ENCODE measurements at places on chromosomes 4 and X. TPM values are rescaled to one million over a fixed set of nuclear protein-coding genes. Genes with fewer than 3 reads are reported as not detected.

Gene BEND4
- 5.7 TPM for total RNA-seq

Gene PABPC1L2A
- 1.6 TPM for total RNA-seq

Gene KIF4A
- total RNA-seq: 2.9 TPM

Gene GLOD5
- not detected for total RNA-seq

Gene FAM236A
- total RNA-seq: not detected

Gene UGT8
- total RNA-seq: 4.5 TPM

DNA sequence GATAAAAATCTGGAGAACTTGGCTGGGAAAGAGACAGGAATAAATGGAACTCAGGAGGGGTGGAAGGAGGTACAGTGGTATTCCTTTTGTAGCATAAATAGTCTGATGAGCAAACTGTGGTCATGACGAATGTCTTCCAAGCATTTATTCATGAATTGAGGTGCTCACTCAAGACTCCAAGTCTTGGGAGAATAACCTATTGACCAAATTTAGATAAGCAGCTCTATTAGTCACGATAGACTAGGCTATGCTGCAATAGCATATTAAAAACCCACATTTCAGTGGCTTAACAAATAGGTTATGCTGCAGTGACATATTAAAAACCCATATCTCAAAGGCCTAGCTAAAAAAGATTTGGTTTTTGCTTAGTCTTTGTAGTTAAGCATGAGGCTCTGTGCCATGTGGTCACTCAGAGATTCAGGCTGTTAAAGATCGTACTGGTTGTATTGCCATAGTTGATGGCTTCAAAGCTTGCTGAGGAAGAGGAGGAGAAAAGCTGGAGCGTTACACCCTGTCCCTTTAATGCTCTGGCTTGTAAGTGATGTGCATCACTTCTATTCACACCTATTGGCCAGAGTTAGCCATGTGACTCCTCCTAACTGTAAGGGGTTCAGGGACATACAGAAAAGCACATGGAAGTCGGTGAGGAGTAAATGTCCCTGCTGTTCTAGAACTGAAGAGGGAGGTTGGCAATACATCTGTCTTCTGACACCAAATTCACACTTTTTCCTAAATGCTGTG, 24.5 kb upstream of the CCDC149 start:
- DNase-seq: no peak

GRCh38 chrX:18887177-18887824, 96.6 kb downstream of the PHKA2 start:
- no peak for DNase-seq

GRCh38 chr4:120517966-120518365, 404.6 kb downstream of the PRDM5 start:
- no peak for DNase-seq

DNA sequence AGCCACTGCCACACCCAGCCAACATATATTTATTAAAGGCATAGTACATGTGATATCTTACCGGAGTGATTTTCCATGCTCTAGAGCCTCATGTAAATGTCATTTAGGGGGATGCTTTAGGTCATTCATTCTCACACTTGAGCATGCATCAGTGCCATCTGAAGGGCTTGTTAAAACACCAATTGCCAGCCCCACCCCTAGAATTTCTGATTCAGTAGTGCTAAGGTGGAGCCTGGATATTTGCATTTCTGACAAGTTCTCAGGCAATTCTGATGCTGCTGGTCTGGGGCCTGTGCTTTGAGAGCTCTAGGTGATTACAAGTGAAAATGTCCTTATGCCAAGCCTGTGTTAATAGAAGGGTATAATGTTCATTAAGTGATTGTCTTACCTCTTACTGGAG, 107.7 kb downstream of the PHEX start:
- DNase-seq: no peak

DNA sequence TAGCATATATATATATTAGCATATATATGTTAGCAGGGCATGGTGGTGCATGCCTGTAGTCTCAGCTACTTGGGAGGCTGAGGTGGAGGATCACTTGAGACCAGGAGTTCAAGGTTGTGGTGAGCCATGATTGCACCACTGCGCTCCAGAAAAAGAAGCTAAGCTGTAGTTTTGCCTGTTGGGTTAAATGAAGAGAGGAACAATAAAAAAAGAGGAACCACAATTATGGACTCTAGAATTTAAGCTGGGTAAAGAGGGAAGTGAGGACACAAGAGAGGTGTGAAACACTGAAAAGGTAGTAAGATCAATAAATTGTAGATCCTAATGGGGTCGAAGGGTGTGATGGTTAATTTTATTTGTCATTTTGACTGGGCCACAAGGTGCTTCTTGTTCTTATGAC, 40.5 kb upstream of the HSD17B10 start:
- DNase-seq: no peak

DNA sequence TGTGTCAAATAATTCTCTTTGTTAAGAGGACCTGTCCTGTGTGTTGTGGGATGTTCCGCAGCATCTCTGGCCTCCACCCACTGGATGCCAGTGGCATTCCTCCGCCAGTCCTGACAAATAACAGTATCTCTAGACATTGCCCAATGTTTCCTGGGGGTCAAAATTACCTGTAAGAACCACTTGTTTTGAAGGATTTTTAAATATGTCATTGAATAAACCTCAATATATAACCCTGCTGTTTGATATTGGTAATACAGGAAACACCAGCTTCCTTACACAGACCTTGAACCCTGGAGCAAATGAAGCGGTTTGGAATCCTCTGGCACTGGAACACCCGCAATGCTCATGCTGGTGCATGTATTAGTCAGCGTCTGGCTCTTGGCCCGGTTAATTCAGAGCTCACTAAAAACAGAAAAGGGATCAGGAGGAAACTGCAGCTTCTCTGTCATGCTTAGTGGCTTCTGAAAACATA, 101.3 kb downstream of the TBL1X start:
- no peak for DNase-seq

DNA sequence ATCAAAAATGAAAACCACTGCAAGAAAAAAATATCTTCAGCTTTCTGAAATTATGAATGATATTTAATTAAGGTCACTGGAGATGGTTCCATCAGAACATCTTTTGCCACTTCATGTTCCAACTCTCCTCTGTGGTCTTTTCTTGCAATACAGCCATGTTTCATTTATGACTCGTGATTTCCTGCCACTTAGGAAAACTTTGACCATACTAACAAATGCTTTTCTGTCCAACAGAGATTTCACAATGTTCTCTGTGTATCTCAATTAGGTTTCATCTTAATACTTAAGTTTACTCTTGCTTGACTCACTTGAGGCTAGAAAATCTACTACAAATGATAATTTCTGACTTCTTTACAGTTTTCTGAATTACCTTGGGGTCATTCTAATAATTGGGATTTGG, 330.9 kb downstream of the CXXC4 start:
- DNase-seq: no peak

DNA sequence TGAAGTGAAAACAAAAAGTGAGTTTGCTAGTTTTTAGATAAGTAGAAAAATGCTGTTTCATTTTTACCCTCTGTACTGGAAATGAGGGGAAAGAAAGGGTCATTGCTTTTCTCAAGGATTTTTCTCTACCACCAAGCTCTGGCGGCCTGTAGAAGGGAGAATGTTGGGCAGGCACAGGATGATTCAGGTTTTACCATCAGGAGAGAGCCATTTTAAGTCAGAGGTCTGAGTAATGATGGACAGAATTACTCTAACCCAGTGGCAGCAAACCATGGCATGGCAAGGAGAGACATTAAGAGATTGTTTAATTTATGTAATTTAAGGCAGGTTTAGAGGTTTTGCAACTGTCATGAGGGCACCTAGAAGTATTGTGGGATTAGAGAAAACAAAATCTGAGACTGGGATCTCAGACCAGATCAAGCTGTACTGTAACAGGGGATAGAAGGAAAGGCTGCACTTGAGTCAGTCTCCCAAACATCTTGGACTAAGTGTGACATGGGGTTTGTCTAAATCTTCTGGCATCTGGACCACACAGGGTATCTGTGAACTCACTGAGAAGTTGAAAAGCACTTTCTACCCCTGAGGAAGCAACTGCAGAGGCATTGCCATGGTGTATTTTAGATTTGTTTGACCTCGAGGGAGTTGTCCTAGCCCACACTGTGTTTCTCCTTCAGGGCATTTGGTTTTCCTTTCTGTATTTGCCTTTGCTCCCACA, 81.6 kb downstream of the BANK1 start:
- DNase-seq: no peak

DNA sequence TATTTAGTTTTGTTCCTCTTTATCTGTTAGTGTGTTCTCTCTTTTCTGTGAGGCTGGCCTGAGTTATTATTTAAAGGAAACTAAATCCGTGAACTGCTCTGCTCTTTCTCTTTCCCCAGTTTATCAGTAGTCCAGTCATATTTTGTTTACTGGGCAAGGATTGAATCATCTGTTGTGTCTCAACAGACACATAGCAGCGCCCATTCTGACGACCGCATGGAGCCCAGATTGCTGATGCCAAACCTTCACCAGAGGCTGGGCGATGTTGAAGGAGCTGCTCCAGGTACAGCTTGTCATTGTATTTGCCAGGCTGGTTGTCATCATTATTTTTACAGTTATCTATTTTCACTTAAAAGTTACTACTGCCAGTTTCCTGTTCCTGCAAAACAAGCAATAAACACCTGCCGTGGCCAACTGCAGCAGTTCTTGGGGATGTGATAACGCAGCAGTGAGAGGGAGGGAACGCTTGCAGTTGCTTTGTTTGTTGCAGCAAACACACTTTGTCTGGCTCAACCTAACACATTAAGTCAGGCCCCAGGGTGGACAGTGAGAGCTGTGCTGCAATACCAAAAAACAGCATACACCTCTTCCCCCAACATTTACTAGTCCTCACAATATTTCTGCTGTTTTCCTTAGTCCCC, 10.1 kb downstream of the REELD1 start:
- no peak for DNase-seq

DNA sequence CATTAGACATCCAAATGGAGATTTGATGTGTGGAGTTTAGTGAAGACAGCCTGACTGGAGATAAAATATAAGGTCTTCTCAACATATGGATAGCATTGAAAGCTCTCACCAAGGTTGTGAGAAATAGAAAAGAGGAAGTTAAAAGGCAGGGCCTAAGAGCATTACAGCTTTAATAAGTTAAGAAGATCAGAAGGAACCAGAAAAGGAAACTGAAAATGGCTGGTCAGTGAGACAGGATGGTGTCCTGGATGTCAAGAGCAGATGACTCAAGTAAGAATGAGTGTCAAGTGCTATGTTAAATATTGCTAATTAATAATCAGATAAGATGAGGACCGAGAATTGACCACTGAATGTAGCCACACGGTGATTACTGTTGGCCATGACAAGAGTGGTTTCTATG, 642.9 kb downstream of the STPG2 start:
- DNase-seq: no peak

DNA sequence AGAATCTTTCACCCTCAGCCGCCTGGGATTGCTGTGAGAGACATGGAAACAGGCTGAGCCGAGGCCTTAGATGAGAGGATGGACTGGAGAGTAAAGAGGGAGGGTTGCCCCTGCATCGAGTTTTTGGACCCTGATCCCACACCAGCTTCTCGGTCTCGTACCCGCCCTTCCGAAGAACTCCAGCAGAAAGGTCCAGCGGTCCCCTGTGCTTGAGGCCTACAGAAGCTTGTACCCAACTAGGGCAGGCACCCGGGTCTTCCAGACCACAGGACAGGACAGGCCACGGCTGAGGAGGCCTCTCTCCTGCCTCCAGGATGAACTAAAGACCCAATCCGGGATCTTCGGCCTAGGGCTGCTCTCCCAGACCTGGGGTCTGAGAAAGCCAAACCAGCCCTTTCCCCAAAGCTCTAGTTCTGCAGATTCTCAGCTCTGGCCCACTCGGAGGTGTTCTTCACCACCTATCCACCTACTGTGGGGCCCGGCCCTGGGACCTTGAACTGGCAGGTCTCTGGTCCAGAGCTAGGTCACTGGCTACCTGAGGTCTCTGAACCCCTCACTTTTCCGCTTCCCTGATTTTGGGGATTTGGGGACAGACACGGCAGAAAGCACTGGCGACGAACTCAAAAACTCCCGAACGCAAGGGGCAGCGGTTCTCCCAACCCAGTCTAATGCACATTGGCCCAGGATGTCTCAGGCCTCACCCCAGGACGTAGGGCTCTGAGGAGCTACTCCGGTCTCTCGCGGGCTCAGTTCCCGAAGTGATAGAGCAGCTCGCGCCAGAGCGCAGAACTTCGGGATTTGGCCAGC, 1.1 kb downstream of the NKX3-2 start:
- DNase-seq: peak; percentile 35

Data from frontal cortex (tissue), 4 donors.